ENCODE measurements at places on chromosomes 5 and 9.

- no peak for DNase-seq
Observed at GRCh38 chr5:109929911-109930310, 240.2 kb downstream of the MAN2A1 start.

GRCh38 chr9:92108122-92108521 is 7.1 kb downstream of the SPTLC1 start:
- DNase-seq, result no peak

- no peak for DNase-seq
Observed at GRCh38 chr5:37109338-37109737, 139.8 kb downstream of the CPLANE1 start.

GRCh38 chr5:133049726-133050048 is 2.1 kb upstream of the HSPA4 start:
- no peak for DNase-seq

- DNase-seq, result no peak
Observed at GRCh38 chr9:72749276-72749675, 203.6 kb downstream of the ALDH1A1 start.

- DNase-seq, result no peak
Observed at GRCh38 chr5:100566382-100567141, 31.4 kb downstream of the FAM174A start.

DNA sequence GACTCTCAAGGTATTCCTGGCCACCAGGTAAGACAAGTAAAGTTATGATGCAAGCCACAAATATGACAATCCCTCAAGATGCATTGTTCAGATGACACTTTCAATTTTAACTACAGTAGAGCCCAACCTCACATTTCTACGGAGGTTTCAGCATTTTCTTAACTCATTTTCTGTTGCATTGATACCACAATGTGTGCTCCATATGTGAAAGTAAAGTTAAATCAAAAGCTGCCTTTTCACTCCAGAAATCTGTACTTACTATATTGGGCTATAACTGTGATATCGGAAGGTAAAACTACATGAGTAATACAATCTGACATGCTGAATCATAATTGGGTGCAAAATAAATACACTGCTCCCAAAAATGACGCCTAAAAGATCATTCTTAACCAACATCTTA is 333.6 kb upstream of the MEF2C start:
- DNase-seq, result no peak

GRCh38 chr5:155872629-155873220 is 454.2 kb upstream of the SGCD start:
- no peak for DNase-seq

DNA sequence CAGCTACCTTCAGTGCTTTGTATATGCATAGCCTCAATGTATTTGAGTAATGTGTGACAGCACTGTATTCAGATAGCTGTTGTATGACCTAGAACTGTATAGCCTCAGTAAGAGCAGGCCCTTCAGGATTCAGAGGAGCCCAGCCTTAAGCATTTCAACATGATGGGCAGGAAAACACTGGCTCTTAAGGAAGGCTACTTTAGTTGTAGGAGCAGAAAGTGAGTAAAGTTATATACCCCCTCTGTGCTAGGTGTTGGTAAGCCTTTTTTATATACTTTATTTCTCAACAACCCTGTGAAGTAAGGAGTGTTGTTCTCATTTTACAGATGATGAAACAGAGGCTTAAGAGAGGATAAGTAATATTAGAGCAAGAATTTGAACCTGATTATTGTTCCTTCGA is 1.5 kb upstream of the GPR21 start:
- DNase-seq, result no peak

- no peak for DNase-seq
Observed at GRCh38 chr5:79200573-79201183, 35.3 kb upstream of the JMY start.

- DNase-seq, result no peak
Observed at GRCh38 chr5:146390469-146390868, 51.8 kb downstream of the POU4F3 start.

- no peak for DNase-seq
Observed at GRCh38 chr9:129343424-129344375, 165.6 kb upstream of the IER5L start.

DNA sequence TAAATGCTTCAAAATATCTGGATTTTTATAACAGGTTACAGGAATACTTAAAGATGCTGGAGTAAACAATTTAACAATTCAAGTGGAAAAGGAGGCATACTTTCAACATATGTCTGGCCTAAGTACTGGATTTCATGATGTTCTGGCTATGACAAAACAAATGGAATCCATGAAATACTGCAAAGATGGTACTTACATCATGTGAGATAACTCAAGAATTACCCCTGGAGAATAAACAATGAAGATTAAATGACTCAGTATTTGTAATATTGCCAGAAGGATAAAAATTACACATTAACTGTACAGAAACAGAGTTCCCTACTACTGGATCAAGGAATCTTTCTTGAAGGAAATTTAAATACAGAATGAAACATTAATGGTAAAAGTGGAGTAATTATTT is 35.6 kb downstream of the SLC30A5 start:
- no peak for DNase-seq

- no peak for DNase-seq
Observed at GRCh38 chr5:95631255-95631958, 11.5 kb downstream of the GPR150 start.

- DNase-seq, result no peak
Observed at GRCh38 chr5:135989686-135990085, 34.9 kb upstream of the LECT2 start.

DNA sequence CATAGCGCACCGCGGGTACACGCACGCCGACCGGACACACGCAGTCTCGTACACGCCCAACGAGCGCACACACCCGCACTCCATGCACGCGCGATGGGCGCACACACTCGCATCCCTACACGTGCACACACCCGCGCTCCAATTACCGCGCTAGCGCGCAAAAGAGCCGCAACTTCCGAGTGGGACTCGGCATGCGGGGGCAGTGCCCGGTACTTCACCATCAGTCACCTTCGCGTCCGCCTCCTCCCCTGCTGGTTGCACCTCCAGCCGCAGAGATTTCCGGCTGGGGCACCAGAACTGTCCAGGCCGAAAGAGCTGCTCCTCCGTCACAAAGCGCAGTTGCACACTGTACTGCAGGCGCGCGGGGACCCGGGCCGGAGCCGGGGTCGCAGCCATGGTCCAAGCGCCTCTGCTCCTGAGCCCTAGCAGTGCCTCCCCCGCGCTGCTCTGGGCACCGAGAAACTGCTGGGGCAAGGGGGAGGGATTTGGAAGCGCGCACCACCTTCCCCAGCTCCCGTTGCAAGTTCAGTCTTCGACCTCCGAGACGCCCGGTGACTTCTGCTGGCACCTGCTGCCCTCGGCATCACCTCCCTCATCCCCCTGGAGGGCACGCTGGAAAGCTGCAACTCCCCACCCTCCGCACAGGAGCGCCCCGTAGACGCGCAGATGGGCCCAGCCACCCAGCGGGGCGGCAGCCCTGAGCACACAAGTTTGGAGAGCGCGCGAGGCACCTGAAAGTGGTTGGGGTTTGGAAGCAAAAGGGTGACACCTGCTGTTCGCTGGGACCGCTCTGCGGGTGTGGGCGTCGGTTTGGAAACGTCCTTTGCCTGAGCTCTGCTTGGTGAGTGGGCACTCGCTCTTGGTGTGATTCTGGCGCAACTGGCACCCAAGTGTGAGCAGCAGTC is 337.4 kb upstream of the PUM3 start:
- DNase-seq, result peak; percentile 5

DNA sequence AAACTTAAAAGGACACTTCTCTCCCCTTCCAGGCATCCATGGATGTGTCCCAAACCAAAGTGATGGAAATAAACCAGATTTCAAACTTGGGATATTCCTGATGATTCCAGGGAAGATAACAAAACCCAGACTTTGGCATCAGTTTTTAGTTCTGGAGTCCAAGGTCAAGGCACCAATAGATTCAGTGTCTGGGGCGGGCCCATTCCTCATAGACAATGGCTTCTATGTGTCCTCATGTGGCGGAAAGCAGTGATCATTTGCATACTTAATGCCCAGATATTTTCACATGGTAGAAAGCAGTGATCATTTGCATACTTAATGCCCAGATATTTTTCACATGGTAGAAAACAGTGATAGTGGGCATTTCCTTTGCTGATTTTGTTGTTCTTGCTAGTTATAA is 151.4 kb upstream of the DAP start:
- no peak for DNase-seq

GRCh38 chr5:137056676-137057075 is 442.4 kb downstream of the SPOCK1 start:
- no peak for DNase-seq

DNA sequence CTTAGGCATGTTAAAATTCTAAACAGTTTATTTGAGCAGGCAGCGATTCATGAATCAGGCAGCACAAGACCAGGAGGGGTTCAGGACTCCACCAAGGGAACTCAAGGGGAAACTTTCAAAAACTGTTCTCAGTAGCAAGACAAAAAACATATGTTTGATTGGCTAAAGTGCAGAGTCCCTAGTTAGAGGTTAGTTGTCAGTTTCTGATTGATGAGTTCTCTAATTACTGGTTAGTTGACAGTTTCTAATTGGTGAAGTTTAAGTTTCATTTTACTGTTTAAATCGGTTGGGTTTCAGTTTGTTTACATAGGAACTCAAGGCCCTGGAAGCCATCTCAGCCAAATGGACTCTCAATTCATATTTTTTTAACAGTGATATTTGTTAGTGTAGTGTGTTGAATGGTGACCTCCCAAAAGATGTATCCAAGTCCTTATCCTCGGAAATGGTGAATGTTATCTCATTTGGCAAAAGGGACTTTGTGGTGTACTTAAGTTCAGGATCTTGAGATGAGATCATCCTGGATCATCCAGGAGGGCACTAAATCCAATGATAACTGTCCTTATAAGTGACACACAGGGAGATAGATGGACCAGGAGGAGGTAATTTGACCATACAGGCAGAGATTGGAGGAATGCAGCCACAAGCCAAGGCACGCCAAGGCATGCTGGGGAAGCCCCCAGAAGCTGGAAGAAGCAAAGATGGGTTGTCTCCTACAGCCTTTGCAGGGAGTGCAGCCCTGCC is 219.2 kb upstream of the RAI14 start:
- no peak for DNase-seq

GRCh38 chr5:64831996-64832395 is 63.3 kb downstream of the CWC27 start:
- DNase-seq, result no peak

- DNase-seq, result no peak
Observed at GRCh38 chr9:14415947-14416346, 102.0 kb upstream of the NFIB start.

DNA sequence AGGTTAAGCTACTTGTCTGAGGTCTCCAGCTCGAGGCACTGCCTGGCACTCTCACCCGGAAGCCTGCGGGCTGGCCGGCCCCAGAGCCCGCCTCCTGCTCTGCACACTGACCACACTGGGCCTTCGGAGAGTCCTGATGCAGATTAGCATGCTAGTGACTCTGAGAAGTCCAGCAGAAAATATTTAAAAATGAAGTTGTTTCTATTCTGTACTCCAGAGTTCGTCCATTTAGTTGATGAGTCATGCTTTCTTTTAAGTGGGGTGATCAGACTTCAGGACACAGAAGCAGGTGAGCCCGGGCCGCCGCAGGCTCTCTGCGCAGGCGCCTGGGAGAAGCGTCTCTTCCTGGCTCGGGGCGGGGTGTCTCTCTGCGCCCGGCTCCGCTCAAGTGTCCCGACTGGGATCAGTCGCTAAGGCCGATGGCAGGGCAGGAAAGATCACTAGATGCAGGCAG is 32.5 kb downstream of the FAM240B start:
- no peak for DNase-seq

DNA sequence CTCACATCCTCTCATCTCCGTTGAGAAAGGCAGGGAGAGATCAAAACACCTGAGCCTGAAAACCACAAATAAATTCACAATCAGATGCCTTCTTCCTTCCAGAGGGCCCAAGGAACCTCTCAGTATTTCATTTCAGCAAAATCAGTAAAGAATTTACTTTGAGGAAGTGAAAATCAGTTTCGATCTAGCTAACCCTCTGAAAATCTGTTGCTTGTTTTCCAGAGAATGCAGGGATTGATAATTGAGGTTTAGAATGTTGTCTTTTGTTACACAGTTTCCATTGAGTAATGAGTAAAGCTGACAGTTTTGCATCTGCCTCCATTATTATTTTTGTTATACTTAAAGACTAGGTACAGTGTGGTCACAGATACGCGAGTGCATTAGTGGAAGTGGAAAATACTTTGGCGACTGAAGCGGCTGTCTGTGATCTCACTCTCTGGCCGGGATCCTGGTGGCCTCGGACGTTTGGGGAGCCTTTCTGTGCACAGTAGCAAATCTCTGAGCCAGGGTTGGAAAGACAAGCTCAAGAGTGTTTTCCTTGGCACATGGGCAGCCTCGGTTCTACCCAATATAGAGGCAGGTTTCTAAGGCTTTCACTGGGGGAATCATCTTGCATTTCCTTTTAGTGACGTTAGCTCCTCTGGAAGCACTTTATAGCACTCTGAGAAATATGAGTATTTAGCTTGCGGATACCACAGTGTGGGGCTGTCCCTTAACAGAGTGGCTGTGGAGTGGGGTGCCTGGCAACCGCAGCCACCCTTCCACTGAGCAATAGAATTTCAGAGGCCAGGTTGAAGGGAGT is 32.2 kb upstream of the ANGPTL2 start:
- DNase-seq, result no peak

DNA sequence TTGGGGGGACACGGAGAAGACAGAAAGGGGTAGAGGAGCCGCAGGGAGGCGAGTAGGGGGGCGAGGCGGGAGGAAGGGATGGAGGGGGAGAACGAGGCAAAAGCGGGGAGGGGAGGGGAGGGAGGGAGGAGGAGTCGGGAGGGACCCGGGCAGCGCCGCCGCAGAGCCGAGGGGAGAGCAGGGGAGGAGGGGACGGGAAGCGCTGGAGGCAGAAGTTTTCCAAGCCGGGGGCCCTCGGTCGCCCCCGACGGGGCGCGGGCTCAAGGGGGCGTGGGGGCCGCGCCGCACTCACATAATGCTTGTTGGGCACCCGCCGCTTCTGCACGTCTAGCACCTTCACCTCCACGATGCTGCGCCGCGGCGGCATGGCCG is 353 bp downstream of the SH3PXD2B start:
- DNase-seq, result no peak

GRCh38 chr9:96040591-96041461 is 165.3 kb downstream of the ERCC6L2 start:
- DNase-seq, result no peak

DNA sequence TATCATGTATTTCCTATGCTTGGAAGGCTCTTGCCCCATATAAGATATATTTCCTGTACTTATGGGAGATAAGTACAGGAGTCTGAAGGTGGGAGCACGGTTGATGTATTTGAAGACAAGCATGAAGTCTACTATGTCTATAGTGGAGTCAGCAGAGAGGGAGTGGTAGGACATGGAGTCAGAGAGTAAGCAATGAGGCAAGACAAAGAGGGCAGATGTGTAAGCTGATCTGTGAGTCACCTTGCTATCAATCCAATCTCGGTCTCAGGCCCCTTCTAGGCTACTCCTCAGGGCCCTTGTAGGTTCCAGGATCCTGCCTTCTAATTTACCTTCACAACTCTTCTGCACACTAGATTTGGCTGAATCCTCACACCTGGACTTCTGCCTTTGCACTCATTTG is 105.5 kb downstream of the MACIR start:
- DNase-seq, result no peak

DNA sequence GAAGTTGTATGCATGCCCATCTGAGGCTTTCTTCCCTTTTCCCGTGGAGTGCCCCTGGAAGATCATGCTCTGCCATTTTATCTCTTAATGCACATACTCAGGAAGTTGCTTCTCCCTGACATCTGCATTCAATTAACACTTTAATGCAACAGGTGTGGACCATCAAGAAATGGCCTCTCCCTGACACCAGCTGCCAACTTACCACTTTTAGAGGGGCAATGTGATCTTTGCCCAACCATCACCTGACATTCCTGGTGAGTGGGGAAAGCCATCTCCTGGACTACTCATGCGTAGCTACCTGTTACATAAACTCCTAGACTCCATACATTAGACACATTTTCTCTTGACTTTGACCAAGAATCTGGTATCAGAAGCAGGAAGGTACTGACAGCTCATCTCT is 1450.4 kb upstream of the CDH9 start:
- no peak for DNase-seq
